ENCODE measurements at places on chromosomes 1 and 21. TPM values are rescaled to one million over a fixed set of nuclear protein-coding genes. Genes with fewer than 3 reads are reported as not detected.

Gene HSPA6
- total RNA-seq = 0.09 TPM

Gene PLA2G2A
- total RNA-seq = not detected

Gene ILDR2
- total RNA-seq = 34.3 TPM

Gene REN
- not detected for total RNA-seq

Gene WNT4
- not detected for total RNA-seq

Gene PGBD5
- total RNA-seq = 1.2 TPM

Gene FALEC
- total RNA-seq = not detected

Gene RPS6KC1
- 21.5 TPM for total RNA-seq

Gene ARHGEF10L
- 20.3 TPM for total RNA-seq

Gene RAB3B
- 19.3 TPM for total RNA-seq

Gene IGSF3
- 24.0 TPM for total RNA-seq

Gene LCE1B
- not detected for total RNA-seq

Gene AJAP1
- total RNA-seq = 0.19 TPM

GRCh38 chr21:44269090-44269489 is 7.4 kb upstream of the DNMT3L start:
- DNase-seq = no peak

DNA sequence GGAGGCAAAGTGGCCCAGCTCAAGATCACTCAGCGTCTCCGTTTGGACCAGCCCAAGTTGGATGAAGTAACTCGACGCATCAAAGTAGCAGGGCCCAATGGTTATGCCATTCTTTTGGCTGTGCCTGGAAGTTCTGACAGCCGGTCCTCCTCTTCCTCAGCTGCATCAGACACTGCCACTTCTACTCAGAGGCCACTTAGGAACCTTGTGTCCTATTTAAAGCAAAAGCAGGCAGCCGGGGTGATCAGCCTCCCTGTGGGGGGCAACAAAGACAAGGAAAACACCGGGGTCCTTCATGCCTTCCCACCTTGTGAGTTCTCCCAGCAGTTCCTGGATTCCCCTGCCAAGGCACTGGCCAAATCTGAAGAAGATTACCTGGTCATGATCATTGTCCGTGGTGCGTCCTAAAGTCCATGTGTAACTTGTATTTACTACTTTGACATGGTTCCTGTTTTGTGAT is 2.7 kb downstream of the RBM15 start:
- DNase-seq = peak; percentile 29

- DNase-seq = no peak
These were observed 107.6 kb downstream of the TSEN15 start for GRCh38 chr1:184158896-184159681.

- DNase-seq = no peak
These were observed 43.6 kb downstream of the C21orf91 start for GRCh38 chr21:17775431-17776126.

DNA sequence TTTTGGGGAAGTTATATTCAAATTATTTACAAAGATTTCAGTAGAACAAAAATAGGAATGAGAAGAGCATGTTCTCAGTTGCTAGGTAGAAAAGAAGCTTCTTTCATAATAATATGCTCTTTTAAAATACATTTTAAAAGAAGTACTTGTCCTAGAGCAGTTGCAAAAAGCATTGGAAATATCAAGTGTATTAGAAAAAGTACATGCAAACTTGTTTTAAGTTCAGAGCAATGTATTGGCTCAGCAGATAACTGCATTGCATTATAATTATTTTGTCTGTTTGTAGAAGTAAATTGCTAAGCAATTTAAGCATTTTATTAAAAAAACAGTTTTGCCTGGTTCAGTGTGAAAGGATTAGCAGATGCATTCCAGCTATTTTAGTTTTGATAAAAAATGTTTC is 806.4 kb downstream of the USP25 start:
- DNase-seq = no peak

DNA sequence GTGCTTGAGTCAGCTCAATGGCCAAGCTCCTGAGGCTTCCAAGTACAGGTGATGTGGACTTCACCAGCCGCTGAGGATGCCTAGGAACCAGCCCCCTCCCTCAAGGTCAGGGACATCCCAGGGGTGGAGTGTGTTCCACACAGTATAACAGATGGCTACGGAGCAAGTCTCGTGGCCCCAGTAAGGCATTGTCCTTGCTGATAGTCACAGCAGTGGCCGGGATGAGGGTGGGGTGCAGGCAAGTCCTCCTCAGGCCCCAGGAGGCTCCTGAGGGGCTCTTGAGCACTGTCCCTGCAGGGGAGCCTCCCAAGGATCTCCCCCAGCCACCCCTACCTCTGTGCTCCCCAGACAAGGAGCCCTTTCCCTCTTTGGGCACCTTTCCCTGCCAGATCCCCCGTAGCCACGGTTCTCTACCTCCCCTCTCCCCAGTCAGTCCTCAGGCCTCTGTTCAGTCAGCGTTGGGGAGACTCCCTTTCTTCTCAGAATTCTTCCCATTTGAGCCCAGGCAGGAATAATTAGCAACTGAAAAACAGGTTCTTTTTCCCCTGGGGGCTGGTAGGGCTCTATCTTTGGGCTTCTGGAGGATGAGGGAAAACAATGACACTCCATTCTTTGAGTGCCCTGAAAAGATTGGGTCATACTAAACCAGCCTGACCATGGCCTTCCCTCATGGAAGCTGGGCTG is 7.1 kb upstream of the THEM5 start:
- DNase-seq = no peak

GRCh38 chr1:187714470-187714869 is 885.7 kb downstream of the PLA2G4A start:
- DNase-seq = no peak

- DNase-seq = peak; percentile 73
These were observed 16.9 kb downstream of the NTMT2 start for GRCh38 chr1:170162459-170163246.

GRCh38 chr1:64356636-64357256 is 113.2 kb upstream of the CACHD1 start:
- DNase-seq = peak; percentile 8

GRCh38 chr1:47738560-47739182 is 258.5 kb downstream of the TRABD2B start:
- peak; percentile 81 for DNase-seq

GRCh38 chr1:179794669-179795068 is 51.6 kb downstream of the FAM163A start:
- no peak for DNase-seq

DNA sequence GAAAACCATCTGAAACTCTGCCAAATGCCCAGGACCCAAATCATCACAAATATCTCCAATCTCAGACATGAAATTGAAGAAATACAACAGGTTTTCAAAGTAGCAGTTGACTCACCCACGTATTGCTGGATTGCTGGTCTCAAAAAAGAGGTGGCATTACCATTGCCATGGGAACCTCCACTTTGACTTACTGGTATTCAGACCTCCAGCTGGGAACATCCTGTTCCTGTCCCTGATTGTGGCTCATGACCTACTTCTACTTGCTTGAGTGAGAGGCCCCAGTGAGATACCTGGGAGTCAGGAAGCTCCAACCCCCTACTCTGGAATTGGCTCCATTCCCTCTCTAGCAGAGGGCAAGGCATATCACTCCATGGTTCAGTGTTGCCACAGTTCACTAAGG is 64.6 kb downstream of the NMNAT2 start:
- no peak for DNase-seq

GRCh38 chr1:151199873-151200581 is 1.7 kb downstream of the PIP5K1A start:
- DNase-seq = no peak

DNA sequence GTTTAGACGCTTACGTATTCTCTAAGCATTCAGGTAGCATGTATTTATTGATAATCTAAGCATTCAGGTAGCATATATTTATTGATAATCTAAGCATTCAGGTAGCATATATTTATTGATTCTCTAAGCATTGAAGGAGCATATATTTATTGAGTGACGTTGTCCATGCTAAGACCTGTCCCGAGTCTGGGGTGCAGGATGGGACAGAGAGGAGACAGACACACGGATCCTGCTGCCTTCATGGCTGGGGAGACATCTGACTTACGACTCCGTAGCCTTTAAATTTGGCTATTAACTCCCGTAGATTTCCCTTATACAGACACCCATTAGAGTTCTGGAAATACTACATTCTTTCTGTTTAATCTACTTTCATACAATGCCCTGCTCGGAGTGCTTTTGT is 982 bp downstream of the SCCPDH start:
- no peak for DNase-seq

DNA sequence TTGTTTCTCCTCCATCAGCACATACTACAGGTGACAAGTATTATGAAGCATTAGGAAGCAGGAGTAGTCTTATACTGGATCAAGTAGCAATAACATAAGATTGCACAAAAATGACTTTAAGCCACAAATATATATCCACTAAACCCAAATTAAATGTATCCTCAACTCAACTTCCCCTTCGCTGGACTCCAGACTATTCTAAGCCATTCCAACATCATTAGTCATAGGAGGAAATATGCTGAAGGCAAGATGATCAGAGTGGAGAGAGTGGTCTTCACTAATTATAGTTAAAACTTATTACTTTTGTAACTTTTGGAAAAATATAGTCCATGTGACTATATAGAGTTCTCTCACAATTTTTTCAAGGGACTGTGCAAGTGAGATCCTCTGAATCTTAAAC is 390.7 kb upstream of the ZP4 start:
- DNase-seq = no peak

GRCh38 chr1:4675454-4676186 is 21.2 kb downstream of the AJAP1 start:
- DNase-seq = no peak

DNA sequence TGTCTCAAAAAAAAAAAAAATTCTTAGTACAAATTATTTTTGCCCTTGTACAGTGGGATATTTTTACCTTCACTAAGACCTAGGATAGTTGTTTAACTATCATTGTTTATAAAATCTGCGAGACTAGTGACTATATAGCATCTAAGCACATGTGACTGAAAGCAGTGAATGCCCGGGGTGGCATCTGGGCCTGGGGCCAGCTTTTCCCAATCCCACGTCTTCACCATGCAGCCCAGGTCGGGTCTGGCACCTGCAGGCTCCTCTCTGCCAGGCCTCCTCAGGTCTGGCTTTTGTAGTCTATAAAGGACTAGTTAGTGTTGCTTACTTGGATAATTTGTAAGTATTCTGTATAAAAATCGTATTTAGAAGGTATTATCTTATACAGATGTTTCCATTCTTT is 40.8 kb downstream of the CBS start:
- DNase-seq = no peak

- no peak for DNase-seq
These were observed 12.4 kb downstream of the ZBTB18 start for GRCh38 chr1:244063498-244063897.

- no peak for DNase-seq
These were observed 25.8 kb upstream of the NUF2 start for GRCh38 chr1:163295949-163296348.

GRCh38 chr1:237789619-237790018 is 101.1 kb downstream of the ZP4 start:
- DNase-seq = no peak

DNA sequence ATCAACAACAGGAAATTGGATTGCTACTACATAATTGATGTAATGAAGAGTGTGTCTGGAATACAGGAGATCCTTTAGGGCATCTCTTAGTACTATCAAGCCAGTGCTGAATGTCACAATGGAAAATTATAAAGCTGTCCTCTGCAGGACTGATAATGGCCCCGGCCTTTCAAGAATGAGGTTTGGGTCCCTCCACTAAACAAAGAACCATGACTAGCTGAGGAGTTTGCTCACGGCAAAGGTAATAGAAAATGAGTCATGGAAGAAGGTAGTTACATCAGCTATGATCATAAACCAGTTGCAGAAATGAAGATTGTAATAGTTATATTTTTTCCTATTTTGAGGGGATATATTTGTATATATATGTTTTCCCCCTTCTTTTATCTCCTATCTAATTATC is 145.8 kb downstream of the KCNJ6 start:
- DNase-seq = no peak

DNA sequence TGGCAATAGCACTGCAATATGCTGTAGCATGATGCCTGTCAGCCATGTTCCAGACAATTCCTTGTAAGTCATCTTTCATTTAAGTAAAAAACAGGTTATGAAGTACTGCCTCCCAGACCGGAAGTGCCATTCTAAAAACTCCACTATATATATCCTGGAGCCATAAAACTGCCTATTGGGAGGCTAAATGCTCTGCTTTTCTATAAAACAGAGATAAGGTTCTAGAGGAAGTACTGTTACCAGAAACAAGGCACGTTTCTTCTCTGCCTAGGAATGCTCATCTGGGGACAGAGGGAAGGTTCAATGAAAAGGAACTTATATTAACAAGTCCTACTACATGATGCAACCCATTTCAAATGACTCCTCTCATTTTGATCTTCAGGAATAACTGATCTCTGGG is 66.8 kb downstream of the GPR137B start:
- no peak for DNase-seq

DNA sequence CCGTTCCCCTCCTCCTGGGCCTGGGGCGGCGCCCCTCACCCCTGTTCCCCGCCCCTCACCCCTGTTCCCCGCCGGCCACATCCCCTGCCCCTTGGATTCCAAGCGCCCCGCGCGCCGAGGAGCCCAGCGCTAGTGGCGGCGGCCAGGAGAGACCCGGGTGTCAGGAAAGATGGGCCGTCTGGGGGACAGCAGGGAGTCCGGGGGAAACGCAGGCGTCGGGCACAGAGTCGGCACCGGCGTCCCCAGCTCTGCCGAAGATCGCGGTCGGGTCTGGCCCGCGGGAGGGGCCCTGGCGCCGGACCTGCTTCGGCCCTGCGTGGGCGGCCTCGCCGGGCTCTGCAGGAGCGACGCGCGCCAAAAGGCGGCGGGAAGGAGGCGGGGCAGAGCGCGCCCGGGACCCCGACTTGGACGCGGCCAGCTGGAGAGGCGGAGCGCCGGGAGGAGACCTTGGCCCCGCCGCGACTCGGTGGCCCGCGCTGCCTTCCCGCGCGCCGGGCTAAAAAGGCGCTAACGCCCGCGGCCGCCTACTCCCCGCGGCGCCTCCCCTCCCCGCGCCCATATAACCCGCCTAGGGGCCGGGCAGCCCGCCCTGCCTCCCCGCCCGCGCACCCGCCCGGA is at the start of gene TP73:
TP73 (plus strand) TSS at position 587 of the 618 bp plus-strand sequence. CDS start 29,850 bp downstream, outside the sequence.
- peak; percentile 72 for DNase-seq

- no peak for DNase-seq
These were observed 44.7 kb upstream of the GJA5 start for GRCh38 chr1:147804942-147805723.

DNA sequence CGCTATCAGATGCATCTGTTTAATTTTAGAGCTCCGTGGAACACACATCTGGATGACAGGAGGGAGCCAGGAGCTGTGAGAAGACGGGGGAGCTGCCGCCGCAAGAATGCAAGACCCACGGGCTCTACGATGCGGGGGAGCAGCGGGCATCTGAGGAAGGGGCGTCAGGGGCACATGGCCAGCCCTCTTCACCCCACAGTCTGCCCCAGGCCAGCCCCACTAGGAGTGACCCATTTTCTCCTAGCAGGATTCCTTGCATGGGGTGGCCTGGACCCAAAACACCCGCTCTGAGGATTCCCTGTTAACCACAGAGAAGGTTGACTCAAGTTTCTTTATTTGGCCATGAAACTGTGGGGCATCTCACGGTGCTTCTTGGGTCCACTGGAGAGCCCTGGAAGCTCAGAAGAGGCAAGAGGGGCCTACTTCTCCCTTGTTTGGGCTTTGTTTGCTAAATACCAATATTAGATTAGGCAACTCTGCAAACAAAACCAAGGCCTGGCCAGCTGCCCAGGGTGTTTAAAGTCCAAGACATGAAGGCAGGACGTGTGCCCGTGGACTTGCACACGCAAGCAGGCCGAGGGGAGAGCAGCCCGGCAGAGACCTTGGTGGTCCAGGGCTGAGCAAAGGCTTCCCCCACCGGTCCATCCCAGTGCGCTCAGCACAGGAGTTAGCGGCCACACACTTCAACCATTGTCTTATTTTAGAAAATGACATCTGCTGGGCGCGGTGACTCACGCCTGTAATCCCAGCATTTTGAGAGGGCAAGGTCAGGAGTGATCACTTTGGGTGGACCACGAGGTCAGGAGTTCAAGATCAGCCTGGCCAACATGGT is 89.8 kb downstream of the DHRS3 start:
- DNase-seq = no peak

- no peak for DNase-seq
These were observed 226.6 kb upstream of the KAZN start for GRCh38 chr1:14371771-14372497.

Measured in neural progenitor cell (in vitro differentiated cells).